Stimulated activated CD8-positive, alpha-beta memory T cell treated with anti-CD3 and anti-CD28 coated beads, Interleukin-15, amount 100 ng/mL, for 24 hours (primary cell): ENCODE measurements at places on chromosomes 6 and 20.

GRCh38 chr6:33993653-33994471 lies 152.0 kb downstream of the GRM4 start:
- DNase-seq: no peak

DNA sequence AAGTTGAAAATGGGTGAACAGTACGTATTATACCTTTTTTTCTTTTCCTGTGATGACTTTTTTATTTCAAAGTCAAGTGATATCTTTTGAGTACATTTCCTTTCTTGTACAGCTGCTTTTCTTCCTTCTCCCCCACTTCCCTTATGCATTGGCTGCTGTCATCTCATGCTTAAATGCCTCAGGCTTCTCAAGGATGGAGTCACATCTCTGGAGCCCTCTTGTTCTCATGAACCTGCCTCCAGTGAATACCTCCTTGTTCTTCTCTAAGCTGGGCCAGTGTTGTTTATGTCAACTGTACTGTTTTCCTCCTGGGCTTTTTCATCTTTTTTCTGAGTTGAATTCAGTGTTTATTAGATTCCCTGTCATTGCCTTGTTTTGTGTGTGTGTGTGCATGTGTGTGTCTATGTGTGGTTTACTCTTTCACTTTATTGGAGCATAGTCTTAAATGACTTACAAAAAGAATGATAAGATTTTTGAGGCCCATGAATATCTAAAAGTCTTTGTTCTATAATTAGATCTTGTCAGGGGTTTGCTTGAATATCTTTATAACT lies 23.6 kb downstream of the STXBP5 start:
- DNase-seq: no peak

GRCh38 chr6:148200293-148200692 lies 142.3 kb upstream of the SASH1 start:
- no peak for DNase-seq

DNA sequence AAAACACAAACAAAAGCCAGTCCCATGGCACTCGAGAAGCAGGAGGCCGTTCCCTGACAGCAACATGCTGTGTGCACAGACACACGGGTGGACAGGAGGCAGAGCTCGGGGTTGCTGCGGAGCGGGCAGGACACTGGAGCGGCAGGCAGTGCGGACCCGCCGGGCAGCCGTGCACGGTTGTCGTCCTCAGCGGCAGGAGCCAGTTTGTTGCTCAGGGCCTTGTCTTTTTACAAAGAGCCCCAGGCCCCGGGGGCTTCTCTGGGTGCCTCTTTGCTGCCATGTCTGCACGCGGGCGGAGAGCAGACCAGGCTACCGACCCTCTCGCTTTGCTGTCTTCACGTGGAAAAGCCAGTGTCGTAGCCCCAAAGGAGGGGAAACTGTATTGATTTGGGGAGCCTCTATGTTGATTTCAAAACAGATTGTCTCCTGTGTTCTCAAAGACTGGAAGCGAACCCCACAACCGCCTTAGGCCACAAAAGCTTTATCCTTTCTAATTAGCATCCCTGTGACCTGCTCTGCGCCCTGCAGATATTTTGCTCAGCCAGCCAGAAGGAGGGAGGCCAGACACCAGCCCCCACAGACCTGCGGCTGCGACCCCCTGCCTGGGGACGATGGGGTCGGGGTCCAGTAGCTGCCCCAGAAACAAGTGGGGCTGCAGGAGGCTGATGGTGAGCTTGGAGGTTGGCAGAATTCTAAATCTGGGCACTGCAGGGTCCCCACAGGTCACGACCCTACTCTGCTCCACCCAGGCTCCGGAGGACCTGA lies 50.2 kb downstream of the ERMARD start:
- DNase-seq: no peak

- DNase-seq: no peak
These were observed 54.6 kb downstream of the PCSK2 start for GRCh38 chr20:17281478-17281877.

- no peak for DNase-seq
These were observed 222.6 kb upstream of the CEP162 start for GRCh38 chr6:84450018-84450417.

- no peak for DNase-seq
These were observed 893 bp downstream of the POLR1H start for GRCh38 chr6:30061858-30062458.

DNA sequence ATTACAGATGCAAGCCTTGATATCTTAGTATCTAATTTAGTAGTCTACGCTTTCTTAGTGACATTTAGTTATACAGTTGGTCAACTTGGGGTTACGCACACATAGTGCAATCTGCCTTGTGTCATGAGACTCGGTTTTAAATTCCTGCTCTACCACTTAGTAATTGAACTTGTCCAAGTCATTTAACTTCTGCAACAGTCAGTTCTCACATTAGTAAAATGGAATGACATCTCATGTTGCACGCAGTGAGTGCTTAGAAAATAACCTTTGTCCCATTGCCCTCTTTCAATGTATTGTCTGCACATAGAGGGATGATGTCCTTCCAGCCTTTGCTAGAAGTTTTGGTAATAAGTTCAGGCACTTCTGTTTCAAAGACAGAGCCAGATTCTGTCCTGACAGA lies 48.6 kb downstream of the TMEM170B start:
- DNase-seq: no peak

DNA sequence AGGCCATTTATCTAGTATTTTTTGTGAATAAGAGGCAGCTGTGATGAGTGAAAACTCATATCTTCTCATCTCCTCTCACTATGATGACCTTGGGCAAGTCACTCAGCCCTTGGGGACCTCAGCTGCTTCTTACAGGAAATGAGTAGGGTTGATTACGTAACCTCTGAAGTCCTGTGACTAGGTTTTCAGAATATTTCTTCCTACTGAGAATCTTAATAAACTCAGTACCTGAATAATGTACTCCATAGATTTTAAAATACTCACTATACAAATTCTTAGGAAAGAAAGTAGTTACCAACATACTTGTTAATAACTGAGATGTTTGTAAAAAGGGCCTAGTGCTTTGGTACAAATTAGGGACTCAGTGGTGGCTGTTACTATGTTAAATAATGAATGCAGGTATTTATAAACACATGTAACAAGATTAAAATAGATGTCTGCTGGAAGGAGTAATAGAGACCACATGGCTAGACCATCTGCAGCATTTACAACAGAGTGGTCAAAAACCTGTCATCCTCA lies 60.9 kb downstream of the RPRD1B start:
- DNase-seq: no peak

- no peak for DNase-seq
These were observed 16.4 kb downstream of the CST8 start for GRCh38 chr20:23507346-23507745.

DNA sequence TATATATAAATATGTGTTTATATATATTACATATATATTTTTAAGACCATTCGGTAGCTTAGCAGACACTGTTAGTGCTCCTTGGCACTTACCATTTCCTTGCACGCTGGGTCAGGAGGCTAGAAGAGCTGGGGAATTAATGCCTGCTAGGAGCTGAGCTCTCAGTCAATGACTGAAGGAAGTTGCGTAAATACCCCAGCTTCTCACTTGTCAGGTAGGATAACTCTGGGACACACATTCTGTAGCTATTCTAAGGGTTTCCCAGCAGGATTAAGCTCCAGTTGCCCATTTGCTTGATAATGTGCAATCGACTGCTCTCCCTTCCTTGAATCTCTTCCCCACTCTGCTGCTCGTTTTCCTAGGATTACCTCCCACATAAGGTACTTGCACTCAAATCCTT lies 15.7 kb upstream of the DNAAF9 start:
- no peak for DNase-seq

- no peak for DNase-seq
These were observed 33.9 kb downstream of the KCNK17 start for GRCh38 chr6:39280247-39280731.

- DNase-seq: no peak
These were observed 79.6 kb upstream of the AHI1 start for GRCh38 chr6:135577059-135577538.

DNA sequence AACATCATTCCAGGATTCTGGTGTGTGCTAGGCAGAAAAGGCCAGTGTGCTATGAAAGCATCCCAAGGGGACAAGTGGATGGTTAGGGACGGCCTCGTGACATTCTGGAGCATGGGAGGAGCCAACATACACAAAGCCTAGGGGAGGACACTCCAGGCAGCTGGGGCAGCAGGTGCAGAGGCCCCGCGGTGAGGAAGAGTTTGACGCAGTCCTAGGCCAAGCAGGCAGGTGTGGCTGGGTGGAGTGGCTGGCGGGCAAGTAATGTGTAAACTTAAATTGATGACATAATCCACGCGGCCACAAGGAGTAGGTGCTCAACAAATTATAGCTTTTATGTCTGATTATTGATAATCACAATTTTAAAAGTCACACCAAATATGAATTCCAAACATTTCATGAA lies 93.6 kb downstream of the TMEM242 start:
- DNase-seq: no peak

DNA sequence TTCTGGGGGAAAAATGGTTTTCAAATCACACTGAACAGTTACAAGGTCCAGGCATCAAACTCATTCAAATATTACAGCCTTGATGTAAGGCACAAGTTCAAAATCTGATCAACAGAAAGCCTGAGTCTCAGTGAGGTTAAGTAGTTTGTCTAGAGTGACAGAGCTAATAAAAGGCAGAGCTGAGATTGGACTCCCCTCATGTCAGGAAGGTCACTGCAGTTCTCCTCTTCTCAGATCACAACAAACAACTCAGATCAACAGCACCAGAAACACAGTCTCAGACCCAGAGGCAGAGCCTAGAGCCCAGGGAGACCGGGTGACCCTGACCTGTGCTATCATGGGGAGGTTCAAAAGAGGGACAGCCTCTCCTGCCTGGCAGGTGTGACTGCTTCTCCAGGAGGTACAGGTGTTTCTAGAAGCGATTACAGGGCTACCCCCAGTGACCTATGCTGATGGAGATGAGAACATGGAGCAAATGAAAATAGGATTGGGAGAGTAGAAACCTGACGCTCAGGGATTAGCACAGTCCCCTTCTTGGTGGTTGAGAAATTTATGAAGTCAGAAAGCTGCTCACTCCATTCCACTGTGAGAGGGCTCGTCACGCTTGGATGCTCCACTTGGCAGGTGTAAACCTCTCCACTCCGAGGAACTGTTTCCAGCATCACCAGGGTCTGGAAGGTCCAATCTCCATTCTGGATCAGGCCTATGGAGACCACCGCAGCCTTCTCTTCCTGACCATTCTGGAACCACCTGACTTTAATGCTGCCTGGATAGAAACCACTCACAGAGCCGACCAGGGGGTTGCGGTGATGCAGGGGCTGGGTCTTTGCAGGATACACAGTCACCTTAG lies 24.3 kb upstream of the HLA-DRB5 start:
- DNase-seq: no peak

GRCh38 chr6:54519161-54519560 lies 210.9 kb downstream of the TINAG start:
- DNase-seq: no peak

DNA sequence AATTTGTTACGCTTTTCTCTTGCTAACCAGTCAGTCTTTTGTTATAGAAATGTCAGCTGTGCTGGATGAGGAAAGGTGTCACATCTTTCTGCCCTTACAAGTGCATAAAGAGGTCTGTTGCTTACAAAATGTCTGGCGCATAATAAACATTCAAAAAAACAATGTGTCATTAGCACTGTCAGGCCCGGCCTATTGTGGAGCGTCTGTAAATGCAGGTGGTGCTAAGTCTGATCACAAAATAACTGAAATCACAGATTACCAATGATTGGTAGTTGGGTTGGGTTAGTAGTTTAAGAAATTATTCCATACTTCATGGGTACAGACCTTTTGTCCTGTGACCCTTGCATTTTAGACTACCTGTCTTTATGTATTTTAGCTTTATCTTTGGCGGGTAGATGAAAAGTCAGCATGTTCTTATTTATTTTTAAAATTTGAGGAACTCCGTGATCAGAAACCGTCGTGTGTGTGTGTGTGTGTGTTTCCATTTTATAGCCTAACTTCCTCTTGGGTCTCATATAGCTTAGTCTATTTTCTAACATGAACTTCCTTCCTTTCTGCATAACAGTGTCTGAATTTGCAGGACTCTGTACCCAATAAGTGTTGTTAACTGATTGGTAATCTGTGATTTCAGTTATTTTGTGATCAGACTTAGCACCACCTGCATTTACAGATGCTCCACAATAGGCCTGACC lies 88.1 kb upstream of the IFNGR1 start:
- DNase-seq: no peak

GRCh38 chr6:12477616-12478015 lies 187.5 kb downstream of the EDN1 start:
- DNase-seq: no peak

DNA sequence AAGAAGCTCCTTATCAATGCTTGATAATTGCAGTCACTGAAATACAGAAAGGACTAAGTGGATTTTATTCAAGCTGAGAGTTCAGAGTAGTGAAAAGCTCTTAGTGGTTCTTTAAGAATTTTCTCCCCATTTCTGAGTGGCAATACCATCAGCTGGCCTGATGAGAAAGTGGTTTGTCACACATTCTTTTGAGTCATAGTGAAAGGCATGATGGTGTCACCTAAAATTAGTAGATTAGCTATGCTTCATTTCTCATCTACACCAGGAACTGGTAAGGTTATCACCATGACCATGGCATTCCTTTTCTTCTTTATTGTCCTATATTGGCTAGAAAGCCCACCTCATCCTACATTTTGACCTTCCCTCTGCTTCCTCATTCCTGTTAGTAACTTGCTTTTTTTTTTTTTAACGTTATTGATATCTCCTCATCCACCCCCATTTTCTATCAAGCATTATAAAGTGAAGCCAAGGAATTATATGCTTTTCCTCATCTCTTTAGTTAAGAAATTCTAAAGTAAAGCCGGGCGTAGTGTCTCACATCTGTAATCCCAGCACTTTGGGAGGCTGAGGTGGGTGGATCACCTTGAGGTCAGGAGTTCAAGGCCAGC lies 67.4 kb upstream of the LOC128125822 start:
- no peak for DNase-seq

DNA sequence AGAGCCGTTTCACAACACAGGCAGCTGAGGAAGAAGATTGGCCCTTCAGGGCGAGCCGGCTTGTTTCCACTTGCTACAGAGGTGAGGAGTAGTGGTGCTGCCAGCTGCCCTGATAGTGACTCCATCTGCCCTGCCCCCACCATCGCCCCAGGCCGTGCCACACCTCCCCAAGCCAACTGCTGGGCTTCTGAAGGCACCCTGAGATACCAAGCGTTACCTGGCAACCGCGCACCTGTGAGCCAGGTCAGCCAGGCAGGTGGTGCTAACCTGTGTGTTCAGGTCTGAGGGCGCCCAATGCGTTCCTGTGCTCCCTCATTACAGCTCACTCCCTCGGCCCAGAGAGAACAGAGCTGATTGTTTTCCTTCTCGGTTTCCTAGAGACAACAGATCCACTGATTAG lies 299.1 kb upstream of the ID4 start:
- DNase-seq: no peak

- no peak for DNase-seq
These were observed 41.2 kb upstream of the SLC35D3 start for GRCh38 chr6:136880748-136881460.

- DNase-seq: no peak
These were observed 760.0 kb upstream of the SLC35B3 start for GRCh38 chr6:9195322-9195721.
